ENCODE measurements at places on chromosomes 3 and 15.

- no peak for DNase-seq
These were observed 131.2 kb downstream of the IMPG2 start for GRCh38 chr3:101189176-101189575.

GRCh38 chr3:5579946-5580345 is 392.4 kb downstream of the EDEM1 start:
- DNase-seq = no peak

- DNase-seq = no peak
These were observed 99.4 kb upstream of the TNIK start for GRCh38 chr3:171559586-171559985.

- DNase-seq = no peak
These were observed 162.2 kb downstream of the ITPR1 start for GRCh38 chr3:4655145-4656045.

DNA sequence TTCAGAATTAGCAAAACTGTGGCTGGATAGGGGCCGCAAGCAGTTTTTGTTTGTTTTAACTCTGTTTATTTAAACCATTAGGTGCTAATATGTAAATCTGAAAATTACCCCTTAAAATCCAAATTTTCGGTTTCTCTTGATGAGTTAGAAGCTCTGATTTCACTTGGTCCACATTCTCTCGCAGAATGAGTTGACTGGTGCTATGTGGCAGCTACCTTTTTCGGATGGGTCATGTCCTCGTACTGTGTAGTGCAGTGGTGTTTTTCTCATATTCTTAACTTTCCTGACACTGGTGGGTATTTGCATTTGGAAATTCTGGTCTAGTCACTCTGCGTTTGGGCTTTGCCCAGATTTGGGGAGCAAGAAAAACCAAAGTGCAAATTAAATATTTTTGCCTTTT is 87.1 kb downstream of the DIPK2A start:
- no peak for DNase-seq

GRCh38 chr3:129657261-129658046 is 51.0 kb upstream of the PLXND1 start:
- DNase-seq = no peak

DNA sequence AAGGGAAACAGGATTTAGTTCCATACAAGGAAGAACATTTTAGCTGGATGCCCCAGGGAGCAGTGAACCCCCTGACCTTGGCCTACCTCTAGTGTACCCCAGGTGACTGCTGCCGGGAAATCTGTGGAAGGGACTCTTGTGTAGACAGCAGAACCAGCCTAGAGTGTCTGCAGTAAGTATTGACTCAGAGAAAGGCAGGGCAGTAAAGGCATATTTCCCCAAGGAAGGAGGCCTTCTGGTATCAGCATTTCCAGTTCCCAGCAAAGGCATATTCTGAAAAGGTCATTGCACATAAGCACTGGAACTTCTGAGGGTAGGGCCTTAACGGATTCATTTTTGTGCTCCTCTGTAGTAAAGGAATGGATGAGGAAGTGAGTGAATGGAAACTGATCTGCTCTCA is 246.2 kb downstream of the FAM43A start:
- no peak for DNase-seq

GRCh38 chr15:74502301-74502700 is 38.7 kb upstream of the ARID3B start:
- DNase-seq = no peak

DNA sequence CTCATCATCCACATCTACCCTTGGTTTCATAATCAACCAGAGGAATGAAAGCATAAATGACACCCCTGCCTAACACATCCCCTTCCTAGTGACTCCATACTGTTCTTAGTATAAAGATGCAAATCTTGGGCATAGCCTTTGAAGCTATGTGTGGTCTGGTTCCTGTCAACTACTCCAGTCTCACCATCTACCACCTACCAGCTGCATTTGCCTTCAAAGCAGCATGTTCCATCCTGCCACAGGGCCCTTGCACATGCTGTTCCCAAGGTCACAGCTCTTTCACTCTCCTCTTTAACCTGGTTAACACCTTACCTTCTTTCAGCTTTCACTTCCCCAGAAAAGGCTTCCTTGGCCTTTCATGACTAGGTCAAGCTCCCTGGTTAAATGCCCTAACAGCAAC is 62.3 kb upstream of the ARHGEF3 start:
- DNase-seq = peak; percentile 63

- no peak for DNase-seq
These were observed 284.5 kb upstream of the SEMA6D start for GRCh38 chr15:47432826-47433225.

GRCh38 chr3:28637742-28638141 is 289.1 kb upstream of the AZI2 start:
- DNase-seq = no peak

- no peak for DNase-seq
These were observed 11.9 kb downstream of the ATP8B4 start for GRCh38 chr15:50107157-50107556.

GRCh38 chr15:42726114-42726513 is 10.8 kb downstream of the CDAN1 start:
- DNase-seq = no peak

DNA sequence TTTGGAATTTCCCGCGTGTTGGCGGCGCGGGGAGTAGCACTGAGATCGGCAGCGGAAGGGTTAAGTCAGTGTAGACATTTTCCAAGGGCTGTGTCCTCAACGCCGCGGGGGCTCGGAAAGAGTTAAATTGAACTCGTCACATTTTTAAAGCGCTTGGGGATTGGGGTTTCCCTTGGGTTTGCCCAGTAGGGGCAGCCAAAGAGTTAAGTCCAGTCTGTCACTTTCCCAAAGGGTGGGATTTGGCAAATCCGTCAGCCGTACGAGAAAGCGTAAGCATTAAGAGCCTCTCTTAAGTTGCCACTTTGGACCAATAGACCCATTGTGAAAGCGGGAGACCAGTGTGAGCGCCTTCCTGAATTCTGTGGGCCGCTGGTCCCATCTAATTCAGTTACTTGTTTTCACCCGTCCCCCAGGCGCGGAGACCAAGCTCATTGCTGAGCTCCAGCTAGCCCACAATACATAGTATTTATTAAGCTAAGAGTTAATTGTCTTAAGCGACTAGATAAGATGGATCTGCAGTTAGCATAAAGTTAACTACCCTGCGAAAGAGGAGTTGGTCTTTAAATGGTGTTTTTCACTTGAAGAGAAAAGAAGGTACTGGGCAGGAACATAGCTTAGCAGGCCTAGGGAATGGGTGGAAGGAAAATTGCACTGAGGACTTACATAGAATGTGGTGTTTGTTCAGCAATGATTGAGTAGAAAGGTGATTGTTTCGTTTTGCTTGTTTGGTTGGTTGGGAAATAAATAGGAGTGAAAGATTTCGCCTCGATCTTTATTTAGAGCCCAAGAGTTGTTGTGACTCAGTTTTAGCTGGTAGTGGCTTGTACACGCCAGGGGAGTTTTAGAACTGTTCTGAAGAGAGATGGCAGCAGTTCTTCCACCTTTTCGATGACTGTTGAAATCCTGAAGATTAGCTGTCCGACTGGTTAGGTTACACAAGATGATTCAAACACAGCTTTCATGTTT is 932 bp downstream of the ARL8B start:
- peak; percentile 47 for DNase-seq

- no peak for DNase-seq
These were observed 60.5 kb downstream of the KLF13 start for GRCh38 chr15:31387092-31387478.

GRCh38 chr15:68186671-68187397 is 18.3 kb downstream of the CALML4 start:
- DNase-seq = no peak

DNA sequence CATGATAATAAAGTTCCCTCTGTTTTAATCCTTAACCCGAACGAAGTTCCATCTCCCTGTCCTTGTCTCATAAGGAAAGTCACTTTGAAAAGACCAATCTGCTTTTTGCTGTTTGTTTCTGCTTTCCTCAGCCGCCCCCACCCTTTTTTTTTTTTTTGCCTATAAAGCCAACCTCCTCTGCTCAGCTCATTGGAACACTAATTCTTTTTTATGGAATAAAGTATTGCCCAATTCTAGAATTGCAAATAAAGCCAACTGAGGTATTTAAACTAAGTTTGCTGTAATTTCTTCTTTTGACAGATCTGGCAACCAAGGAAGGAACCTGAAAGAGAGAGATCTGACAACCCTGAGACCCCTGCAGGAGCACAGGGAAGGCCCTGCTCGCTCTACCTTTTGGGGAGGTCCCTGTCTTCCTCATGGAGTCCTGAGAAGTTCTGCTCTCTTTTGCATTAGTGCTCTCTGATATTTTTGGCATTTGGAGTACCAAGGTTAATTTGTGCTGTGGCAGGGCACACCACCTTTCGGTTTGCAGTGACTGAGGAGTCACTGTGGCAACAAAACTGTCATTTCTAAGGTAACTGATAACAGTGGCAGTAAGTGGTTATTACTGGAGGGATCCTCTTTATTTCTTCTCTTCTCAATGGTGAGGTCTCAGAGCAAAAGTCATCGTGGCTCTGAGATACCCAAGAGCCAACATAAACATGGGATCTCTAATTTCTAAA is 35.2 kb upstream of the TRPM1 start:
- DNase-seq = no peak

GRCh38 chr3:156997351-156997750 is 162.6 kb downstream of the CCNL1 start:
- DNase-seq = no peak

- peak; percentile 51 for DNase-seq
These were observed 513 bp downstream of the VGLL4 start for GRCh38 chr3:11643201-11643603.

DNA sequence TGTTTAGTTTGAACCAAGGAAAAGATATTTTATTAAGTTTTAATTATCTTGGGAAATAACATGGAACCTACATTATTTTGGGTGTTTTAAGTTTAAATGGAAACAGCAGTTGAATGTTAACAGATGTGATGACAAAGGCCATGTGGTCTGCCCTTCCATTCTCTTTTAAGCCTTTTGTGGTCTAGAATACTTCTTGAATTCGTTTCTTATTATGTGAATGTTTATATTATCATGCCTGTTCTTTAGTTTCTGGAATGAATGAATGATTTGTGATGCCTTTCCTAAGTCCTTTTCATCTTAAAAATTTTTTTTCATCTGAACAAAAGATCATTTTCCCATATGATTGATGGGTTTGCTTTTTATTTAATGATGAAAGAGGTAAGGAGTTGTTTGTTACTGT is 44.6 kb downstream of the SNRK start:
- DNase-seq = no peak

DNA sequence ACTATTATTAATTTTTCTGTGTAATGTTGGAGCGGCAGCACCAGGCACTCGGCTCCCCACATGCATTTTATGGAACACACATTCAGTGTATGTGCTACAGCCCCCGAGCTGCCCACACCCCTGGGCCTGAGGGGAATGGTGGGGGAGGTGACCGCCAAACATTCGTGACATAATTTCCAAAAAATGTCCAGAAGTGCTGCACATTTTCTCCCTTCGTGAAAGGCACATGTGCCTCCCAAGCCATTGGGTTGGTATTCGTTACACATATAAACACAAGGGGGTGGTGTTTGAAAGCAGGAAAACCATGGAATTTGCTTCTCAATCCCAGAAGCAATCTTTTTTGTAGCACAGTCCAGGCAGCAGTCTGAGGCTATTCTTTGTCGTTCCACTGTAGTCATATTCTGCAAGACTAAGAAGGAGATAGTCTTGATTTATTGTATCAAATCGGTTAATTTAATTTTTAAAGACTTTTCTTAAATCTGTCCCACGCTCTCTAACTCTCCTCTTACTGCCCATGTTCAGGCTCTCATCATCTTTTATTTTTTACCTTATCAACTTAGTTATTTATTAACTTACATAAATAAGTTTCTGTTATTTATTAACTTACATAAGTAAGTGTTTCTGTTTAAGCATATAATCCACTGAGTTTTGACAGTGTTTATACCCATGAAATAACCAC is 39.2 kb upstream of the POLR2M start:
- no peak for DNase-seq

DNA sequence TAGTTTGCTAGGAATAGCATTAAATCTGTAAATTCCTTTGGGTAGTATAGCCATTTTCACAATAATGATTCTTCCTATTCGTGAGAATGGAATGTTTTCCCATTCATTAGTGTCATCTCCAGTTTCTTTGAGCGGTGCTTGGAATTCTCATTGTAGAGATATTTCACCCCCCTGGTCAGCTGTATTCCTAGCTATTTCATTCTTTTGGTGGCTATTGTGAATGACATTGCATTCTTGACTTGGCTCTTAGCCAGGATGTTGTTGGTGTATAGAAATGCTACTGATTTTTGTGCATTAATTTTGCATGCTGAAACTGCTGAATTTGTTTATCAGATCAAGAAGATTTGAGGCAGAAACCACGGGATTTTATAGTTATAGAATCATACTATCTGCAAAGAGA is 690.5 kb upstream of the ALCAM start:
- no peak for DNase-seq

Data from stimulated activated naive CD8-positive, alpha-beta T cell treated with anti-CD3 and anti-CD28 coated beads, Interleukin-15, Interleukin-2, amounts not matched to agents 100 U/mL and 50 U/mL, for 24 hours (primary cell).